ENCODE measurements at places on chromosomes 13 and 19.

GRCh38 chr13:32616883-32617511 lies 30.7 kb downstream of the PDS5B start:
- DNase-seq, result no peak

GRCh38 chr13:50140581-50141374 lies 125.5 kb downstream of the KCNRG start:
- peak; percentile 58 for DNase-seq

DNA sequence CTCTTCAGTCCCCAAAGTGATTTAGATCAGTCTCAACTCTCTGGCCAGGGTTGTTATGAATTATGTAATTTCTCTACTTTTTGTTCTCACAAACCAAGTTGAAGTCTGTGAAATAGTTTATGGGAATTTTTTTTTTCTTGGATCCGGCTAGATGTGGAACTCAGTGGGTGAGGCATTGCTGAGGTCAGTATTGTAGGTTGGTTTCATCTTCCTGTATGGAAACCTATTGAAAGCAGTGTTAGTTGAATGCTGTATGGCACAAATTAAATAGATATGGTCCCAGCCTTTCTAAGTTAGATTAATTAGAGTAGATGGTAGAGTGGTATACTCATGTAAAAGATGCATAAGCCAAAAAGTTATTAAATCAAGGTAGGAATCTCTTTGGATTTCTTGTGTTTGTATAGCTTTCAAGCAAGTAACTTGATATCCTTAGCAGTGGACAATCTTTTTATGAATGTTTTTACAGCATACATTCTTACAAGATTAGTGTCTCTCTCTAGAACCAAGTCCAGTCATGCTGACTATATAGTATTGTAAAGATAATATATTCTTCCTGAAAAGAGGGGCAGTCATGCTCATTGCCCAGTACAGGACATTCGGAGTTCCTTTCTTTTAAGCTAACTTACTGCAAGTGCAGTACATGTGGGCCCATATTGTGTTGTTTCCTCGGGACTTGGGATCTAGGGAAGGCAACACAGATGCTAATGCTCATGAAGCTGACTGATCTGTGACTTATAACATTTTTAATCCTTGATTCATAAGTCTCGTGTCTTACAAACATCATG lies 2541.1 kb downstream of the PCDH9 start:
- no peak for DNase-seq

- no peak for DNase-seq
Measured at GRCh38 chr13:64992314-64992713, 2237.8 kb downstream of the PCDH9 start.

GRCh38 chr19:9828551-9829063 lies 889 bp downstream of the UBL5 start:
- DNase-seq, result peak; percentile 13

GRCh38 chr13:36887758-36888521 lies 32.1 kb downstream of the SMAD9 start:
- peak; percentile 21 for DNase-seq

DNA sequence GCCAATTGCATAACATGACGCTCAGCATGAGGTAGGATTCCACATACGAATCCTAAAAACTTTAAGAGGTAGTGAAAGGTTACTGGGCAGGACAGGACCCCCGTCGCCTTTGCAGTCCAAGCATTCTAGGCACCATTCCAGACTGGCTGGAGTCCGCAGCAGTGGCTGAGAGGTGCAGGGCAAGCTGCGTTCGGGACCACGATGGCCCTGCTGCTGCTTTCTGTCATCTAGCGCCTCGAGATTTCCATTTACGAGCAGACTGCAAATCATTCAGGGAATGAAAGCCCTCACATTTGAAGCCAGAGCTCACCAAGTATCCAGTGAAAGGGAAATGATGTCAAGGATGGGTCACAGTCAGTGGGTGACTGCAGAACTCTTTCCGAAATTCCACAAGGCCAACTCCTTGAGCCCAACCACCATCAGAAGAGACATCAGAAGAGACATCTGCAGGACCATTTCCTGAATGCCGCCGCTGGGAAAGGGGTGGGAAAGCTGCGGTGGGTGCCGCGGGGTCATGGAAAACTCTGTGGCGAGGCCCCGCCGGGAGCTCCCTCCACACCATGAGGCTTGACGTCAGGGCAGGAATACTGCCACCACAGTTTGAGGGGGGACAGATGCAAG lies 88.3 kb downstream of the COL4A1 start:
- DNase-seq, result no peak

DNA sequence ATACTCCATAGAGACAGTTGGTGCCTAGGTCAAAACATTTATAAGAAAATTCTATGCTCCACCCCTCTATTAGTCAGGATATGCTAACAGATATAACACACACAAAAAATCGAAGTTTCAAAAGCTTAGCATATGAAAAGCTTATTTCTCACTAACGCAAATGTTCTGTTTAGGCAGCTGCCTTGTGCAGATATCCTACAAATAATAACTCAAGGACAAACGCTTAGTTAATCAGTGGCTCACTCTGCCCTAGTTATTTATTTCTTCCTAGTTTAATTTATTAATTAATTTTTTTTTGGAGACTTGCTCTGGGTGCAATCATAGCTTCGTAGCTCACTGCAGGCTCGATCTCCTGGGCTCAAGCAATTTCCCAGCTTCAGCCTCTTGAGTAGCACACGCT lies 259.7 kb upstream of the GPC6 start:
- no peak for DNase-seq

DNA sequence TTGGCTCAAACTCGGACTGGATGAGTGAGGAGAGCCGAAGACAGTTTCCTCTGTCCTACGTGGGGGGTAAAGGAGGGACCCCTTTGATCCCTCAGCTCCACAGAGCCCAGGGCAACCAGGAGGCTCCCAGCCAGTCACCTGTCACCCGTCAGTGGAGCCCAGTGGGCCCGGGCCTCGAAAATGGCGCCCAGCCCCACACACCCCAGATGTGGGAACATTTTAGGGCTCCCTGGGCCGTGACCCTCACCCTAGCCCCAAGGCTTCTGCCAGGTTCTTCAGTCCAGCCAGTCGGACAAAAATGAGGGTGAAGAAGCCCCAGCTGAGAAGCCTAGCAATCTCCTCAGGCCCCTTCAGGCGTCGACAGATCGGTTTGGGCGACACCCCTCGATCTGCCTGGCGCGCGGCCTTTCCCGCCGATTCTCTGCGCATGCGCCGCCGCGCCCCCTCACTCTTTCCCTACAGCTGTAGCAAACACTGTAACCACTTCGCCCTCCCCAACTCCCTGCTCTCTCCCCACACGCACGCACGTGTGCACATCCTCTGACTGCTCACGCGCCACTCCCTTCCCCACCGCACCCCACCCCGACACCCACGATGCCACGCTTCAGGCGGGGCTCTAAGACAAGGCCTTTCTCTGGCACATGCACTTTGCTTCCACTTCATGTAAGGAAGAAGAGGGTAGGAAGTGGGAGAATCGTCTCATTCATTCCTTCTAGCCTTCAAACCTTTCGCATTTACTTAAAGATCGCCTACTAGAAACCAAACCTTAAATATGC lies at the start of gene SLC6A16:
SLC6A16 (minus strand) TSS at position 391 of the 776 bp plus-strand sequence. CDS start 13,844 bp downstream, outside the sequence.
- DNase-seq, result no peak

GRCh38 chr19:13146763-13147563 lies 3.2 kb downstream of the STX10 start:
- DNase-seq, result peak; percentile 82

DNA sequence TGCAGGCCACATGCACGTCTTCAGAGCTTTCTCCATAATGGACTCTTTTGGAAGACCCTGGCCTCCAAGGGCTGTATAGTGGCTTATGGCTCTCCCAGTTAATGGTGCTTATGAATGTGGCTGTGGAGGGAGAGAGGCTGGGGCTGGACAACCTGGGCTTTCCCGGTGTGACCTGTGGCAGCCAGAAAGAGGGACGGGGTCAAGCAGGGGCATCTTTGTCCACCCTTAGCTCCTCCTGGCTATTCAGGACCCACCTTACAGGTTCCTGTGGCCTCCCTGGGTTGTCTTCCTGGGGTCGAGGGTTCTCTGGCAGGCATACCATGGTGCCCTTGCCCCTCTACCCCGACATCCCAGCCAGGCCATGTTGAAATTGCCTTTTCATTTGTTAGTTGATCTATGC lies 75.6 kb downstream of the SIPA1L3 start:
- no peak for DNase-seq

GRCh38 chr19:2779121-2779740 lies 3.8 kb downstream of the SGTA start:
- DNase-seq, result no peak

GRCh38 chr13:75455962-75456361 lies 26.0 kb downstream of the TBC1D4 start:
- no peak for DNase-seq

- DNase-seq, result no peak
Measured at GRCh38 chr19:9941231-9941630, 4.9 kb upstream of the OLFM2 start.

DNA sequence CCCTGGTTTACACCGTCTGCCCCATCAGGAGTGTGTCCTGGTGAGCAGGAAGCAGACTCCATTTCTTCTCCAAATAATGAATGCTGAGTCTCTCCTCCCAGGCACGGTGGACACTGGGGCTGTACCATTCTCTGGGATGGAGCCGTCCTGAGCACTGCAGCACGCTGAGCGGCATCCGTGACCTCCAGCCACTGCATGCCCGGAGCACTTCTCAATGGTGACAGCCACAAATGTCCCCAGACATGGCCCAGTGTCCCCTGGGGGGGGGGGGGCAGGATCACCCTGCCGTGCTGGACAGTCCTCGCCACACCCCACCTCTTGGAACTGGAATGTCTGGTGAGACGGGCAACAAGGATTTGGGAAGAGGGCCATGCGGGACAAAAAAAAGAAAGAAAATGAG lies 37.4 kb downstream of the GNG7 start:
- DNase-seq, result no peak

- DNase-seq, result no peak
Measured at GRCh38 chr13:26425443-26426358, 131.8 kb upstream of the WASF3 start.

DNA sequence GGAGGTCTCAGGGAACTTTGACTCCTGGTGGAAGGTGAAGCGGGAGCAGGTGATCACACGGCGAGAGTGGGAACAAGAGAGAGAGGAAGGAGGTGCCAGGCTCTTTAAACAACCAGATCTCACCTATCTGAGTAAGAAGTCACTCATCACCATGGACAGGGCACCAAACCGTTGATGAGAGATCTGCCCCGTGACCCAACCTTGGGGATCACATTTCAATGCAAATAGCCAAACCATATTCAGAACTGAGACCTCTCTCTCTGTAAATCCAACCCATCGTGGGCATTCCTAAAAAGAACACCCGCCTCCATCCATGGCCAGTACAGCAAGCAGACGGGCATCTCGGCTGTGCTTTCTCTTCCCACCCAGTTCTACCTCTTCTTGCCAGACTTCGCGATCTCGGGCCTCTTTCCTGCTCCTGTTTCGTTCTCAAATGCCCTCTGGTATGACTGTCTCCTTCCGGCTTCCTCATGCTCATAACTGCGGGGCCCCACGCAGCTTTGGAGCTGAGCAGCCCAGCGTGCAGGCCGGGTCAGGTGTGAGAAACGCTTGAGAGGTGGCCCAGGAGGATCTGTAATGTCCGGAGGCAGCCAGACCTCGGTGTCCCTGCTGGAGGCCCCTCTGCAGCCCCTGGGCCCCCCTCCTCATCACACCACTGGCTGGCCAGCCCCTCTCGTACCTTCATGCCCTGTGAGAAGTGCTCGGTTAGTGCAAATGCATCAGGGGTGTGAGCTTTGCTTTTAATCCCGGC lies 97.0 kb upstream of the GPR183 start:
- DNase-seq, result no peak

- no peak for DNase-seq
Measured at GRCh38 chr13:40189426-40189825, 477.0 kb downstream of the FOXO1 start.

- peak; percentile 65 for DNase-seq
Measured at GRCh38 chr19:5947435-5947834, 30.5 kb downstream of the RANBP3 start.

GRCh38 chr13:24185591-24186232 lies 25.2 kb downstream of the SPATA13 start:
- DNase-seq, result no peak

DNA sequence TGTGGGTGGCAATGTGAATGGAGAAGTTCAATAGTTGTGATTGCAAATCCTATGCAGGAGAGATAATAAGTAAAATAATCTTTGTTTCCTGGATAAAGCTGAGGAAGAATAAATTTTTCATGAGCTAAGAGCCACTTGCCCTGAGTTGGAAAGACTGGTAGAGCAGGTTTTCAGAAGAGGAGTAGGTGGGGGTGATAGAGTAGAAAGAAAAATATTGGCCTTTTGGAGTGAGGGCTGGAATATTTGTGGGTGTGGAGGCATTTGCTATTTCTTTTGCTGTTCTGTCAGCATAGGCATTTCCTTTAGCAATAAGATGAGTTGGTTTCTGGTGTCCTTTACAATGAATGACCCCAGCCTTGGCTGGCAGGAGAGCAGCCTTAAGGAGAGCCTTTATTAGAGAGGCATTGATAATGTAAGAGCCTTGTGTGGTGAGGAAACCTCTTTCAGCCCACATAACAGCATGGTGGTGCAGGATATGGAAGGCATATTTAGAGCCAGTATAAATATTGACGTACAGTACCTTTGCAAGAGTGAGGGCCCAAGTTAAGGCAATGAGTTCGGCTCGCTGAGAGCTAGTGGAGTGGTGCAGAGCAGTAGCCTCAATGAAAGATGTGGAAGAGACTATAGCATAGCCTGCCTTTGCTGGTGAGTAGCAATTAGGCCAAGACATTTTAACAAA lies 11.6 kb upstream of the ZNF431 start:
- DNase-seq, result no peak

- DNase-seq, result no peak
Measured at GRCh38 chr13:32267836-32268439, 47.2 kb downstream of the ZAR1L start.

DNA sequence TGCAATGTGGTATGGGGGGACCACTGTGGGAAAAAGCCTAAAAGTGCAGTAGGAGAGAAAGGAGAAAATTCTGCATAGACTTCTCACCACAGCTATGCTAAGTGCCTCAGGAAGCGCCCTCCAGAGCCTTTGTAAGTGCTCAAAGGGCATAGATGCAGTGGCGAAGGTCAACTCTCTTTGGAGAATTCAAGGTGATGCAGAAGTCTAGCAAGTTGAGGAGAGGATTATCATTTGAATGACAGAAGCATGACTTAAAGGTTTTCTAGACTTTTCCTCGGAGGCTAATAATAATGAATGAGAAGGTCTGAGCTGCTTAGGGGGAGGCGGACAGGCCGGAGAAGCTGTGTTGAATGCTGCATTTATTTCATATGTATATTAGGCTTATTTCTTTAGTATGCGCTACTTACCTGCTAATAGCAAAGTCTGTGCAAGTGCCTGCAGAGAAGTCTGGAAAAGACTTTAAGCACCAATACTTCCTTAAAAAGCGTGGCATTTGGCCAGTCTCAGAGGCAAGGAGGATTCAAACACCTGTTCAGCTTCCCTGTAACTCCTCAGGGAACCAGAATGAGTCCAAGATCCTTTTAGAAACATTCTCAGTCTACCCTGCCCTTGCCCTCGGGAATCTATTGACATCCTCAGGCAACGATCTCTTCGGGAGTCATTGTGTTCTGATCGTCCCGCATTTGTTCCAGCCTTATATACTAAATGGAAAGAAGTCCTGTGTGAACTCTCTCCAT lies 56.2 kb downstream of the FLT1 start:
- DNase-seq, result no peak

DNA sequence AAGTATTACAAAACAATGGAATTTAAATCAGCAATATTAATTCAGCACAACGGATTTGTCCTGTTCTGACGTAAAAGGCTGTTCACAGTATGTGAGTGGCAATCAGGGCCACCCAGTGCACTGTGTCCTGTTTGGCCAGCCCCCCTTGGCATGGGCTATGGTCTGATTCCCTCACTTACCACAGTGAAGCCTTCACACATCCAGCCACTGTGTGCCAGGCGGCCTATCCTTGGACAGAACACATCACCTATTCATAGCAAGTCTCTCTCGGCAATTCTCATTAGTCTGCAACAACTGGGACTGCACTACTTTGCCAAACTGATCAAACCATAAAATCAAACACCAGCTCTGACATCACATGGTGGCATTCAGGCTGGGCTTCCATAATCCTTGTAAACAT lies 221.5 kb upstream of the TSHZ3 start:
- DNase-seq, result no peak

Measured in HL-60 (cell line).